ENCODE measurements at places on chromosomes 13 and 19. TPM values are rescaled to one million over a fixed set of nuclear protein-coding genes. Genes with fewer than 3 reads are reported as not detected.

The ZNF121 gene
- total RNA-seq, result 76.2 TPM

The SLC17A7 gene
- 3.8 TPM for total RNA-seq

GRCh38 chr13:48580185-48580803, 47.4 kb upstream of the RCBTB2 start:
- peak; percentile 60 for DNase-seq

GRCh38 chr13:95564733-95565291, 12.3 kb downstream of the CLDN10 start:
- no peak for DNase-seq

GRCh38 chr13:98976941-98977340, 923 bp downstream of the DOCK9 start:
- no peak for DNase-seq

- DNase-seq, result no peak
These were observed 95.4 kb downstream of the RNASEH2B start for GRCh38 chr13:51004918-51005460.

- no peak for DNase-seq
These were observed 15.3 kb downstream of the ZAR1L start for GRCh38 chr13:32299893-32300292.

GRCh38 chr19:2551864-2552185, 75.9 kb downstream of the GADD45B start:
- no peak for DNase-seq

Data from cerebellum (tissue), 4 donors.